ENCODE measurements at places on chromosomes 11 and 22.

DNA sequence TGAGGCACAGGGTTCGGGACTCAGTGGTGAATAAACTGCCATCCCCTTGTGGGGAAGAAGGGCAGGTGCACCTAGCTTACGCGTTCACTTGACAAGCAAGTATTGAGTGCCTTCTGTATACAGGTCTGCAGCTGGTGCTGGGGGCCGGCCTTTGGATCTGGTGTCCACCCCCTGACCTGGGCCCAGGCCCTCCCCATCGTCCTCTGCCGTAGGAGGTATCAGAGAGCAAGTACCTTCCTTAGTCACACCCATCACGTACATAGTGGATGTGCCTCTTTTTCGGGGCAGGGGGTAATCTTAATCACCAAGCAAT, 53.3 kb downstream of the SMIM38 start:
- no peak for DNase-seq

- no peak for DNase-seq
These were observed 37.6 kb upstream of the SYT13 start for GRCh38 chr11:45323601-45324249.

- no peak for DNase-seq
These were observed 38.0 kb downstream of the EXT2 start for GRCh38 chr11:44133335-44133946.

- no peak for DNase-seq
These were observed 218.1 kb downstream of the SNX19 start for GRCh38 chr11:130698174-130698573.

DNA sequence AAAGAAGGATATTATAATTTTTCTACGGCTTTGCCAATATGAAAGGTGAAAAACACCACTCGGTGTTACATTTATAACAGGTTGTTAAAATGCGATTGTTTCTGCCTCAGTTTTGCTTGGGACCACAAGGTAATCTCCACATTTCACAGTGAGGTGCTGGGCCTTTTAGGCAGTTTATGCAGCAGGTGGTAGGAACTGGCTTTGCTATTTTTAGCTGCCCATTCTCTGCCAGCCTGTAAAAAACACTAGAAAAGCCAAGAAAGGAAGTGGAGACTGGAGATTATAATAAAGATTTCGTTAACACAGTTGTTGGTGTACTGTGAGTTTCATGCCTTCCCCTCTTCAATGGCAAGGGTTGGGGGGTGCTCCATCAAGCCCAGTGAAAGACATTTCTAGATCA, 8.0 kb upstream of the MRPL16 start:
- no peak for DNase-seq

- DNase-seq, result no peak
These were observed 19.8 kb downstream of the MRGPRG start for GRCh38 chr11:3198815-3199214.

DNA sequence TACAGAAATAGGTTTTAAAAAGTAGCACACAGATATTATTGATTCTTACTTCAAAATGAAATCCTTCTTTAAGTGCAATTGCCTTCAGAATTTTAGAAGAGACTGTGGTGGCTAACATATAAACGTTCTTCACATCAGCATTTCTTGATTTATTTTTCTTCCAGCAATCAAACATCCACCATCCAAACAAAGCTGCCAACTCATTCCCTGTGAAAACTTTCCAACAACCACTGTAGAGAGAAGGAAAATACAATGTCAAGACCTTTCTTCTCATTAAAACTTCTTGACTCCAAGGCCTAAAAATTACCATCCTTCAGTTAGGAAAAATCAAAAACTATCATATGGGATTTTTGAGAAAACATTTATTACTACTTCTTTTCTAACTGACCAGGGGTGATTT, 34.0 kb upstream of the P4HA3 start:
- DNase-seq, result no peak

- no peak for DNase-seq
These were observed 77.8 kb downstream of the C11orf91 start for GRCh38 chr11:33622806-33623205.

DNA sequence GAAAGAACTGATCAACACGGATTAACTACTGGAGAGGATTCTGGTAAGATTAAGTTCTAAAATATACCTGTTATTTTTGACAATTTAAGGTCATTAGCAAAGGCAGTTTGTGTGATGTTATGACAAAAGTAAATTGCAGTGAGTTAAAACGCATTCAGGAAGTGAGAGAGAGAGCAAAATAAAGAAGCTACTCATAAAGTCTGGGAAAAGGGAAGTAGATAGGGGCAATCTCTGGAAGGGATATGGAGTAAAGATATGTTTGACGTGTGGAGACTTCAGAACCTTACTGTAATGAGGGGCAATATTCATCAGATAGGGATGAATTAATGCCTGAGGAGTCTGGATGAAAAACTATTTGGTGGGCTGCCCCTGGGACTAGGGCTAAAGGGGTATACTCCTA, 16.8 kb downstream of the OR56B4 start:
- no peak for DNase-seq

- peak; percentile 32 for DNase-seq
These were observed 50.6 kb downstream of the CSTPP1 start for GRCh38 chr11:46987183-46987582.

DNA sequence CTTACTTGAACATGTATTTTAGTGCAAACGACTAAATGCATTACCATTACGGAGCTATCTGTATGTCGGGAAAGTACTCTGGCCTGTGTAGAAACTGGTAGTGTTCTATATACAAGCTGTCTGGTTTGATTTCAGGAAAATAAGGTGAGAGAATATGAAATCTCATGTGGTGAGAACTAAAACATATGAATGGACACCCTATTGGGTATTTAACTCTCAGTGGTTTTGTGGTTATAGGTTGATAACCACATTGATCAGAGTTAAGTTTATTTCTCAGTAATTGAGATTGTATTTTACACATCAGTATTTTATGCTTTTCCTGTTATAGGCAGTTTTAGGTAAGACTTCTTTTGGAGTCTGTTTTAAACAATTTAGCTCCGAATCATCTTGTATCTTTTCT, 10.4 kb downstream of the ANO5 start:
- DNase-seq, result no peak

GRCh38 chr11:392102-392777, 1.8 kb upstream of the PKP3 start:
- DNase-seq, result no peak

DNA sequence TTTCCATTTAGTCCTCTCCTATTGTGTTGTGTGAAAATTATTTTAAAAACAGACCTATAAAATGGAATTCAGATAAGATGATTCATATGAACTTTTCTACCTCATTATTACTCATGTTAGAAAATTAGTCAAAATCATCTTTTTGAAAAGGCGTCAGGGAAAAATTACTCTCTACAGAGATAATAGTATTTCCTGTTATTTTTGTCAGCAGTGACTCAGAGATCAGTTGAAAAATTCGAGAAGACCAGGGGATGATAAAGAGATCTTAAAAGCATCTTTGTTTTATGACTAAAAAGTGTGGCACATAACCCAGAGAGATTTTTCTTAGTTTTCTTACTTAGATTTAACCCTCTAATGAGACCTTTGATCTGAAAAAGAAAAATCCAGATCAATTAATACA, 157.9 kb upstream of the CARD18 start:
- peak; percentile 25 for DNase-seq

DNA sequence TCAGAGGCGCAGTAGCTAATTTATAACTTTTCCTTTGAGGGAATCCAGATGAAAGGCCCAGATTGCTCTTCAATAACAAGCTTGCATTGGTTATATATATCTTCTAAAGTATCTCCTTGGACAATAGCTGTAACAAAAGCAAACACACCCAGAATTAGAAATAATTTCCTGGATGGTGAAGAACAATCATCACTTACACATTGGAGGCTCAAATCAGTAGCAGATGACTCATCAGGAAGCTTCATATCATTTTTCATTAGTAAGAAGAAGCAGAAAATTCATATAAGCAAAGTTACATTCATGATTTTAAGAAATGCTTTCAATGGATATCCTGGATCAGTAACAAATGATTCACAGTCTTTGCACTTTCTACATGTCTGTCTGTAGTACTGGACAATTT, 173.6 kb upstream of the CCDC90B start:
- DNase-seq, result no peak

GRCh38 chr22:48881326-48881980, 946.2 kb downstream of the BRD1 start:
- DNase-seq, result no peak

GRCh38 chr22:49272546-49273125, 555.0 kb downstream of the BRD1 start:
- no peak for DNase-seq

DNA sequence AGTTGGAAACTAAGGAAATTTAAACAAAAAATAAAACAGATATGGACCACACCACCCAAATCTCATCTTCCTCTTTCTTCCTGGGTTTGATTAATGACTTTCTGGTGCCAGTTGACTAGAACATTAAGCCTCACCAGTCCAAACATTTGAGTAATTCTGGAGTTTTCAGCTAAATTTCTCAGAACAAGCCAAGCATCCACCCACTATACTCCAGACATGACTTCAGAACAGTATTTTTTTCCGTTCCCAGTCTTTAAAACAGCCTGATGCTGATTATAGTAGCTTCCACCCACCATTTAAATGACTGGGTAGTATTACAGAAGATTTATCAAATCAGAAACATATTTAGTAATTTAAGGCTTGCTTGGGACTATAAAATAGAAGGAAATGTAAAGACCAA, 230.9 kb upstream of the UBASH3B start:
- DNase-seq, result no peak

DNA sequence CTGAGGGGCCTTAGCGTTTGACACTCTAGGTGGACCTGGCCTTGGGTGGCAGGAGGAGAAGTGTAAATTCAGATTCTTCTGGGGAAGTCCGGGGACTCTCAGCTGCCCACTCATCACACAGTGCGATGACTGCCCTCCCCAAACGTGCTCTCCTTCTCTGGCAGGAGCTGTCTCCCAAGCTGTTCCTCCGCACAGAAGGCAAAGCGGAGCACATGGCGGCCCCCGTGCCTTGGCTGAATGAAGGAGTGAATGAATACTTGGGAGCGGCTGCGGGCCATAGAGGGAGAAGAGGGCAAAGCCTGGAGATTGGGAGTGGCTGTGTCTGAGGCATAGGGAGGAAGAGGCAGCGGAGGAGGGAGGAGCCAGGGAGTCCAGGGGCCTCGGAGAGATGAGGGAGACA, 6.9 kb upstream of the NAA40 start:
- DNase-seq, result no peak

GRCh38 chr11:79510960-79511359, 70.1 kb upstream of the TENM4 start:
- DNase-seq, result no peak

All from keratinocyte (primary cell).